Stomach (tissue), 19 donors: ENCODE measurements at places on chromosomes 2 and 18.

- no peaks in the 10 kb centered on the region for H3K36me3 ChIP-seq
- no peak overlapping the region for H3K4me3 ChIP-seq
- no peak overlapping the region for H3K27ac ChIP-seq
- H3K4me1 ChIP-seq, result no peaks in the 10 kb centered on the region
- H3K27me3 ChIP-seq, result peaks cover 49% of the 10 kb centered on the region
These were observed 43.8 kb downstream of the DDX18 start for GRCh38 chr2:117858336-117858735.

DNA sequence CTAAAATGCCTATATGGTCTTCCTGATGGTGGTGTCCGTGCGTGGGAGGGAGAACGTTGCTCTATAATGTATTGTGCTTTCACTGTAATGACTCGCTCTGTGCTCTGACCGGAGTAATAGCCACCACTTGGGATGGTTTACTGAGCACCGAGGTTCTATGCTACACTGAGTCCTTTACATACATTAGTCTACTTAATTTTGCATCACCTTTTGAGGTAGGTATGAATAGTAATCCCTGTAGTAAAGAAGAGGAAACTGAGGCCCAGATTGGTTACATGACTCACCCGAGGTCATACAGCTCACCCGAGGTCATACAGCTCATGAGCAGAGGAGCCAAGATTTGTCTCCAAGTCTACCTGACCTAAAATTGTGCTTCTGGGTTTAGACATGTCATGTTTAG lies 79.5 kb downstream of the ARMC9 start:
- H3K27ac ChIP-seq, result no peak overlapping the region
- peaks cover 94% of the 10 kb centered on the region for H3K36me3 ChIP-seq
- no peaks in the 10 kb centered on the region for H3K4me1 ChIP-seq
- DNase-seq, result no peak
- H3K4me3 ChIP-seq, result no peak overlapping the region

DNA sequence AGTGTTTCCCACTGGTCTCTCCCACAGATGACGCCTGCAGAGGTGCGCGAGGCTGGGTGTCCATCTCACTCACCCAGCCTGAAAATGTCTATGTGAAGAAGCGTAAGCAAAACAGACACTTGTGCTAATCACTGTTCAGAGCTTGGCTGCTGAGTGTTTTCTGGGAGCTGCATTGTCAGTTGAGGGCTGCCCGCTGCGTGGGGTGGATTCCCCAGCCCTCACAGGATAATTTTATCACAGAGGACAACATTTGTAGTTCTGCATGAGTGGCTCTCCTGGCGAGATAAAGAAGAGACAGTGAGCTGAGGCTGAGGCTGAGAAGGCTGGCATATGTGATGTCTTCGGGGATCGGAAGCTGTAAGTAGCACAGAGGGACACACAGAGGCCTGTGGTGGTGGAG lies 16.2 kb upstream of the CAPN13 start:
- no peak overlapping the region for H3K27ac ChIP-seq
- H3K27me3 ChIP-seq, result no peaks in the 10 kb centered on the region
- no peak overlapping the region for H3K4me3 ChIP-seq
- no peak for DNase-seq
- H3K4me1 ChIP-seq, result no peaks in the 10 kb centered on the region

GRCh38 chr2:188089901-188090300 lies 201.8 kb upstream of the GULP1 start:
- no peaks in the 10 kb centered on the region for H3K36me3 ChIP-seq
- H3K27ac ChIP-seq, result no peak overlapping the region
- H3K4me1 ChIP-seq, result no peaks in the 10 kb centered on the region
- no peak for DNase-seq
- no peak overlapping the region for H3K4me3 ChIP-seq

DNA sequence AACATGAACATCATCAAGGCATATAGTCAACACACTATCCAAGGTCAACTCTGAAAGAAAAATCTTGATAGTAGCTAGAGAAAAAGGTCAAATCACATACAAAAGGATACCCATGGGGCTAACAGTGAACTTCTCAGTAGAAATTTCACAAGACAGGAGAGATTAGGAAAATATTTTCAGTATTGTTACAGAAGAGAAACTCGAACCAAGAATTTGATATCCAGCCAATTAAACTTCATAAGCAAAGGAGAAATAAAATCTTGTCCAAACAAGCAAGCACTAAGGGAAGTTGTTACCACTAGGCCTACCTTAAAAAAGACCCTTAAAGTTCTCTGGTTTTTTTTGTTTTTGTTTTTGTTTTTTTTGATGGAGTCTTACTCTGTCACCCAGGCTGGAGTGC lies 242.5 kb downstream of the EXOC6B start:
- no peaks in the 10 kb centered on the region for H3K4me1 ChIP-seq
- no peak for DNase-seq
- no peaks in the 10 kb centered on the region for H3K27me3 ChIP-seq
- H3K4me3 ChIP-seq, result no peak overlapping the region
